ENCODE measurements at places on chromosomes 6 and 20.

GRCh38 chr6:110357664-110358552, at the start of gene METTL24:
METTL24 (minus strand) TSS chr6:110358349; CDS start chr6:110358272, 77 bp downstream.
- DNase-seq: no peak

DNA sequence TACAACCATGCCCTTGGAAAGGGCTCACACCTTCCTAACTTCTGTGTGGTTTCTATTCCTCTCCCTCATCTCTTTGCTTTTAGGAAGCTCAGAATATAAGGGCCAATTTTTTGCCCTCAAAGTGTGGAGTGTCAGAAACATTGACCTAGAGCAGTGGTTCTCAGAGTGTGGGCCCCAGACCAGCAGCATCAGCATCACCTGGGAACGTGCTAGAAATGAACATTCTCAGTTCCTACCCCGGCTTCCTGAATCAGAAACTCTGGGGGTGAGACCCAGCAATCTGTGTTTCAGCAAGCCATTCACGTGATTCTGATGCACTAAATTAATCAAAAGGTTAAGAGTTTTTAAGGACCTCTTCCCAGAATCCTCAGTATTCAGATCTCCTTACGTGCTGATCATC, 47.9 kb upstream of the IL17A start:
- no peak for DNase-seq

- DNase-seq: no peak
These were observed 234.5 kb downstream of the LRFN2 start for GRCh38 chr6:40352527-40353170.

GRCh38 chr6:42131531-42131930, 10.9 kb downstream of the C6orf132 start:
- no peak for DNase-seq

DNA sequence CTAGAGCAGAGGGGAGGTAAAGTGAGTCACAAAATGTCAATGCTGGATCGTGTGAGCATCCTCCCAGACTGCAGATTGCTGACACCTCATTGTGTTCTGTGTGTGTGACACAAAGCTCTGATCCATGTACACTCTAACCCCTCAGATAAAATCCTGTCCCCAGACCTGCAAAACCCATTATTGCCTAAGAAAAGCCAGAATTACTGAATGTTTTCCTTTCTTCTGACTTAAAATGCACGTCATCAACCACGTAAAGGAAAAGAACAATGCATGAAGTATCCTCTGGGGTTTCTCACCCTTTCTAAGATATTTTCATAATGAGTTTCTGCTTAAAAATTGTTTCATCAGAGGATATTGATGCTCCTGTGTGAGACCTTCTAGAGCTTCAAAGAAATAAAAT, 218.0 kb upstream of the PREP start:
- no peak for DNase-seq

DNA sequence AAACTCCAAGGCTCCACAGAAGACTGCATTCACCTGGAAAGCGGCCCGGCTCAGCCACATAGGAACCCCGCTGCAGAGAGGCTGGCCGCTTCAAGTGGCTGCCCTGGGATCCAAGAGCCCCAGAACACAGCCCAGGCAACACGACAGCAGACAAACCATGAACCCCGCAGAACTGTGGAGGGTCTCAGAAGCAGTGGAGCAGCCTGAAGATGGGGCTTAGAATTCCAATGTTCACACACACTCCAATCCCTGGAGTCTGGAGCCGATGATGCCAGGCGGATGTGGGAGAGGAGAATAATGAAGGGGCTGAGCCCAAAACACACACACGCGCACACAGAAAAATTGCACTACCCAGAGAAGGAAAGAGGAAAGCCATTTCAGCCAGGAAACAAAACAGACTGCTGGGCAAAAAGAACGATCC, 52.4 kb downstream of the NINL start:
- no peak for DNase-seq

- DNase-seq: no peak
These were observed 1.7 kb upstream of the HSD17B8 start for GRCh38 chr6:33202799-33203198.

GRCh38 chr20:43583133-43583864, 7.4 kb upstream of the IFT52 start:
- no peak for DNase-seq

GRCh38 chr20:13174402-13174801, 46.7 kb upstream of the ISM1 start:
- no peak for DNase-seq

DNA sequence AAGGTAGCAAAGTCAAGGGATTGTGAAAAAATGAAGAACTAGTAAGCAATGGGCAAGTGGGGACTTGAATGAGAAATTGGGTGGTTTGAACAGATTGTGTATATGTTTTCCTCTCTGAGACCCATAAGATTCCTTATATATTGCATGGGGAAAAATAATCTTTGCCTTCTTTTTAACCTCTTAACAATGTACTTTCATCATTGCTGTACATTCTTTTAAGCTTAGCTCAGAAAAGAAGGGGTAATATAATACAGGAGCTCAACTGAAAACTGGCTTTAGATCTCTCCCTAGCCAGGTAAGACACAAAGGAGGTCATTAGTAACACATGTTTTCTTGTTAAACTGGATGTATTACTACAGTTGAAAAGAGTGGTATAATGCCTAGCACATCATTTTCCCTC, 287.2 kb downstream of the RNF144B start:
- DNase-seq: no peak

DNA sequence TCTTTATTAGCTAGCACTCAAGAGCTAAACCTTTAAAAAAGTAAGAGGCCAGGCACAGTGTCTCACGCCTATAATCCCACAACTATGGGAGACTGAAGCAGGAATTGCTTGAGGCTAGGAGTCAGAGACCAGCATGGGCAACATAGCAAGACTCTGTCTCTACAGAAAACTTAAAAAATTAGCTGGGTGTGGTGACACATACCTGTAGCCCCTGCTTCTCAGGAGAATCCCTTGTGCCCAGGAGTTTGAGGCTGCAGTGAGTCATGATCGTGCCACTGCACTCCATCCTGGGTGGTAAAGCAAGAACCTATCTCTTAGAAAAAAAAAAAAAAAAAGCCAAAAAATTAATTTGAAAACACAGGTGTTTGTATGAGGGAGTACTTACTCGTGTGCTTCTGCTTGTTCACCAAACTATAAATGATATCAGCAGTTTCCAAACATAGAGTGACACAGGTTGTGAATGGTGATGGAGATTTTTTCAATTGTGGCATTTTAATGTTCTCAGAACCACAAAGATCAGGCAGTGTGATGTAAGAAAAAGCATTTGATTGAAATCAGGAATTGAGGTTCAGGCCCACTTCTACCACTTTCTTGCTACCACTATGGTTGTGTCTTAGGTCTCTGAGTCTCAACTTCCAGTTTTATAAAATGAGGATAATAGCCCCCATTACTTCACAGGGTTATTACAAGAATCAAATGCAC, 104.9 kb downstream of the FOXO3 start:
- no peak for DNase-seq

DNA sequence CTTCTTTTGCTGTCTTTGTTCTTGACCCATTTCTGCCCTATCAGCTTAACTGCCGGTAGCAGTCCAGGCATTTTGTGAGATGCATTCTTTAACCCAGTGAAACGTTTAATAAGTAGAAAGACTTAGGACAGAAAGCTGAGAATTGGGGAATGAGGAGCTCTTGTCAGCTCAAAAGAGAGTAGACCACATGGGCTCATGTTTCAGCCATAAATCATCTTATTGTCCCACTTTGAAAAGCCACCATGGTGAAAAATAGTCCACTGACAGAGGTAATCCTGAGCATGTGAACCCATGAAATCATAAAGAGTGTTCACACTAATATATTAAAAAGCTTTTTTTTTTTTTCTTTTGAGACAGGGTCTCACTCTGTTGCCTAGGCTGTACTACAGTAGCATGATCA, 16.3 kb downstream of the ORC3 start:
- DNase-seq: no peak

- no peak for DNase-seq
These were observed 294.7 kb downstream of the FOXC1 start for GRCh38 chr6:1904466-1904799.

DNA sequence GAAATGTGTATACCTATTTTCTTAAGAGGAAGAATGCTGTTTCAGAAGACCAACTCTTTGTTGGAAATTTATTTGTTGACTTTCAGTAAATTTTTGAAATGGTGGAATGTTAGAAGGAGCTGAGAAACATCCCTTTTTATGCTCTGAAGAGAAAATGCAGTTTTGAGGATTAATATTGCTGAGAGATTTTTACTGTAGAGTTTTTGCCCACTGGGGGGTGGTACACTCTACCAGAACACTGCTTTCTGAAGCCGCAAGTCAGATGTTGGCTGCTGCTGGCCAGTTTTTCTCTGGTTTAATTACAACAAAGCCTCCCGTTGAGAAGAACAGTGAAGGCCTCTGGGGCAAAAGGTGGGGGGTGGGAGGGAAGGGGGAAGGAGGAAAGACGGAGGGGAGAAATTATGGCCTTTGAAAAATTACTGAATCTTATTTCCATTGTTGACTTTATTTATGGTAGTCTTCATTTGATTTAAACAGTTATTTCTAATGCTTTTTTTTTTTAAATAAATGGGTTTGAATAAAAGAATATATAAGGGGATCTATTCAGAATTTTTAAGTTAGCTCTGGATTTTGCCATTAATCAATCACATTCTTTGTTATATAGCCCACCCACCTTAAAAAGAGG, 3.0 kb downstream of the FLRT3 start:
- no peak for DNase-seq

- DNase-seq: no peak
These were observed 489 bp downstream of the TBX18 start for GRCh38 chr6:84763886-84764331.

DNA sequence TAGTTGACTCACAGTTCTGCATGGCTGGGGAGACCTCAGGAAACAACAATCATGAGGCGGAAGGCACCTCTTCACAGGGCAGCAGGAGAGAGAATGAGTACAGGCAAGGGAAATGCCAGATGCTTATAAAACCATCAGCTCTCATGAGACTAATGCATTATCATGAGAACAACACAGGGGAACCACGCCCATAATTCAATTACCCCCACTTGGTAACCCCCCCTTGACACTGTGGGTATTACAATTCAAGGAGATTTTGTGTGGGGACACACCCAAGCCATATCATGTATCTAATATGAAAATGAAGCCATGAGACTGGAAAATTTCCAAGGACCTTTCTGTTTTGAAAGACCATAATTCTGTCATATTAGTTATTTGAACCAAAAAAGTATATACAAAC, 342.4 kb upstream of the PLCB4 start:
- no peak for DNase-seq

DNA sequence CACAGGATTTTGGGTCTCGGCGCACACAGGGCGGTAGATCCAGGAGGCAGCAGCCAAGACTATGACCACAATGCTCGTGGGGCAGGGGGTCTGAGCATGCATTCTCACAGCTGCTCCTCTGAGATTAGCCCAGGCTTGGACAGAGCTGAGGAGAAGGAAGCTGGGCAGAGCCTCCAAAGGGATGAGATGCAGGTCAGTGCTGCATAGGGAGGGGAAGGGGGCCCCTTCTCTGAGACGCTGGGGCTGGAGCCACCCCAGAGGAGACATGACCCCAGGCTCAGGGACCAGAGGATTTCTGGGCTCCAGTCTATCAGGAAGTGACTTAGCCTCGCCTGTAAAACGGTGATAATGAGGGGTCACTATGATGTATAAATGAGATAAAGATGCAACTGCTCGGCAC, 93.9 kb downstream of the BFSP1 start:
- no peak for DNase-seq

DNA sequence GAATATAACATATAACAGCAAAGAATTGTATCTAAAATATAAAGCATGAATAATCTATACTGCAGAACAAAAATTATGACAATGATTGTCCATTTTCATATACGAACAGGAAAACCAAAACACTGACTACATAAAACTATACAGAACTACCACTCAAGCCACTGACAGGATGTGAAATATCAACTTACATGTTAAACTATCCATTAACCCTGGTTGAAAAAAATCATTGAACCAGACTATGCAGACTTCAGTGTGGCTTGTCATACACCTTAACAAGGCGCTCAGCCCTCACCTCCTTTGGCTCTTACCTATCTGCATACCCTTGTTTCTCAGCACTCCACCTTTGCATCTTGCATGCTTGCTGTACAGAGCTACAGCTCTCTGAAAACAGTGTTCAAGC, 34.9 kb downstream of the ASCC3 start:
- DNase-seq: no peak

DNA sequence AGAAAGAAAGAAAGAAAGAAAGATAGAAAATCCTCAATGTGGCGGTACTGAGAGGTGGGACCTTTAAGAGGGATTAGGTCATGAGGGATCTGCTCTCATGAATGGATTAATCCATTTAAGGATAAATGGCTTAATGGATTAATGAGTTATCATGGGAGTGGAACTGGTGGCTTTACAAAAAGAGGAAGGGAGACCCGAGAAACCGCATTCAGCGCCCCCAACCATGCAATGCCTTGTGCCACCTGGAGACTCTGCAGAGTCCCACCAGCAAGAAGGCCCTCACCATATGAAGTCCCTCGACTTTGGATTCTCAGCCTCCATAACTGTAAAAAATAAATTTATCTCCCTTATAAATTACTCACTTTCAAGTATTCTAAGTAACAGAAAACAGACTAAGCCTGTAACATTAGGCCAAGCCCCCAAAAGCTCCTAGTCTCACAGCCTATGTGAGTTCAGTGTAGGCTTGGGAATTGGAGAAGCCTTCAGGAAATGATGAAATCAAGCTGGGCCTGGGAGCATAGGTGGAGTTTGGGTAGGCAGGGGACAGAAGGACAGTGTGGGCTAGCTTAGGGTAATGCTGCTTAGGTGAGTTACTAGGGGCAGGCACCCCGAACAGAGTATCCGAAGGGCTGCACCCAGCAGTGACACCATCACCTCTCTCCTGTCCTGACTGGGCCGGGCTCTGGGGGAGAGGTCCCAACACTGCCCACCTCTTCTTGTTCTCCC, 36.2 kb upstream of the RNF24 start:
- DNase-seq: peak; percentile 53

DNA sequence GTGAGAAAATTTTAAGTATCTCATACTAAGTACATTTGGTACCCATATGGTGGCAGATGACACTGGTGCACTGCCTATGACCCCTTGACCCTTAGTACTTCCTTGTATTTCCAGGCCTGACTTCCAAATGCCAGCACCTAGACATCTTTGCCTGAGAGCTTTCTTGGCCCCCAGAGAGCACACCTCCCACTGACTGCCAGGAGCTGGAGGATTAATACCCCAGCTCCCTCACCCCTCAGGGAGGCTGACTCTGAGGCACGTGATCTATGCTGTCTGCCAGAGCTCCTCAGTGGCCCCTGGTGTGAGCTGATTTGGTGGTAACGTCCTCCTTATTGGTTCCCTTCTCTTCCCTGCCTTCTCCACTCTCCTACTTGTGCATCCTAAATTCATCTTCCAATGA, 38.0 kb downstream of the BFSP1 start:
- no peak for DNase-seq

GRCh38 chr6:149389509-149390297, 10.4 kb upstream of the SUMO4 start:
- no peak for DNase-seq

GRCh38 chr6:33432546-33432945, 12.7 kb downstream of the SYNGAP1 start:
- no peak for DNase-seq
